ENCODE measurements at places on chromosomes 4 and X.

DNA sequence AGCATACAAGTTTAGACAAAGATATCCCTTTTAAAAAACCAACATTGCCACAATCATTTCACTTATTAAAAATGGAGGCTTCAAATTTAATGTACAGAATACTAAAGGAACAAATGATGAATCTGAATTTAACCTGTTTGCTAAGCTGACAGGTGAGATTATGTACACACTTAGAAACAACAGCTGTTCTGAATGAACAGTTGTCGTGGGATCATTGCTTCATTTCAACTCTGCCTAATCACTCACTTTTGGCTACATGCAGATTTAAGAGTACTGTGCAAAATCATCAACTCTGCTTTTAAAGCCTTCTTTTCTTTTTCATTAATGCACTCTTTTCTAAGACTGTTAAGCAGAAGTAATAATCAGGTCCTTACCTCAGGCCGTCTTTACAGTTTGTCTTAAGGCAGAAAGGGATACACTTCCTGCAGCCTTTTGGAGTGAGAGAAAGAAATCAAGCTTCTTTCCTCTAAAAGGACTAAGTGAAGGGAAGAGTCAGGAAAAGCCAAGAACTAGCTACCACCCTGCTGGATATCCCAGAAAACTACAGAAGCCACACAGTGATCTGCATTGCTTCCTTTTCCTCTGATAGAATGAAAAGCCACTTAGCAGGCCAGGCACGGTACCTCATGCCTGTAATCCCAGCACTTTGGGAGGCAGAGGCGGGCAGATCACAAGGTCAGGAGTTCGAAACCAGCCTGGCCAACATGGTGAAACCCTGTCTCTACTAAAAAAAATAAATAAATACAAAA is 54.7 kb upstream of the NPNT start:
- no peak for DNase-seq

DNA sequence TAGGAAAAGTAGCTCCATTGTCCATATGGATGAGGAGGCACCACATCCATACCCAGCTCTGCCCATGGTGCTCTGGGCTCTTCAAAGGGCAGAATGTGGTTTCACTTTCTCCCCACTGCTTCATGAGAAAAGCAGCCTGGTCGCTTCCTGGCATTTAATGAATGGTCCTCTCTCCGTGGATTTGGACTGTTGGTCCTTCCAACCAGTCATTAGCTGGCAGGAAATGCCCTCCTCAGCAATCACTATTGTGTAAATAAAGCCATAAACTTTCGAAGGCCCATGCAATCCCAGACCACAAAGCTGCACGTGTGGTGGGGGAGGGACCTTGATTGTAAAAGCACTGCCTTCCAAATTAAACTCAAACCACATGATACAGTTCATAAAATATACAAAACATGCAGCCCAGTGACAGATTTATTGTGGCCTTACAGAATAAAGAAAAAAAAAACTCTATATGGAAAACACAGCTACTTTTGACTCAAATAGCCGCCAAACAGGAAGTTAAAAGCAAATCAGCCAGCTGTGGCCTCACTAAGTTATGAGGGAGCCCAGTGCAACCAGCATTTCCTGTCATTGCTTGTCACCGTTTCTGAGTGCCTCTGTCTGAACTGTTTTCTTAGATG is 8.1 kb downstream of the MBNL3 start:
- DNase-seq: no peak

DNA sequence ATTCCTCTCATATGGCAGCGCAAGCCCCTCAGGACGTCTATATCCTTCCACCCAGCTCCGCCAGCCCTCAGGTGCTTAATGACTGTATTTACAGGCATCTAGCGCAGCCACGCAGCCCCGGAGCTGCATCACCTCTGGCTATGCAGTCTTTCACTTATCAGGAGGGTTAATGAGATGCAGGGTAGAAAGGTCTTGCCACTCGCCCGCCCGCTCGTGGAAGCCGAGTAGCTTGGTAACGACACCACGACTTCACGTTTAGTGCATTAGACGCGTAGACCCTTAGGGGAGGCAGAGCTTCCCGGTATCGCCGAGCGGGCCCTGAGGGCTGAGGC is 1.5 kb upstream of the SLC16A2 start:
- no peak for DNase-seq

- no peak for DNase-seq
Observed at GRCh38 chr4:61543976-61544375, 343.9 kb downstream of the ADGRL3 start.

GRCh38 chr4:143431526-143432257 is 81.8 kb upstream of the SMARCA5 start:
- DNase-seq: no peak

DNA sequence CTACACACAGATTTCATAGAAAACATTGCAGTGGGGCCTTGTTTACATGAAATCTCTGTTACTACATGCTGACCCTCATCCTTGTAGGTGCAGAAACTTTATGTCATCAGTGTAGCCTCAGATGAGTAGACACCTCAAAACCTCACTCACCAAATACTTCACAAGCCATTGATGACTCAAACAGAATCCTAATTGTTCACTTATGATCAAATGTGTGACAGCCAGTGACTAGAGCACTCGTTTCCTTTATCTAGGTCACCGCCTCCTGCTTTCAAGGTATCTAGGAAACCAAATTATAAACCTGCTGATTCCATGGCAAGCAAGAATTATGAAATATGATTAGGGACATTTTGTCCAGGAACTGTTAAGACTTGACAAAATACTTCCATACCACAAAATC is 255.8 kb upstream of the GPRIN3 start:
- no peak for DNase-seq

GRCh38 chr4:83335701-83336100 is 1.1 kb upstream of the HPSE start:
- no peak for DNase-seq

DNA sequence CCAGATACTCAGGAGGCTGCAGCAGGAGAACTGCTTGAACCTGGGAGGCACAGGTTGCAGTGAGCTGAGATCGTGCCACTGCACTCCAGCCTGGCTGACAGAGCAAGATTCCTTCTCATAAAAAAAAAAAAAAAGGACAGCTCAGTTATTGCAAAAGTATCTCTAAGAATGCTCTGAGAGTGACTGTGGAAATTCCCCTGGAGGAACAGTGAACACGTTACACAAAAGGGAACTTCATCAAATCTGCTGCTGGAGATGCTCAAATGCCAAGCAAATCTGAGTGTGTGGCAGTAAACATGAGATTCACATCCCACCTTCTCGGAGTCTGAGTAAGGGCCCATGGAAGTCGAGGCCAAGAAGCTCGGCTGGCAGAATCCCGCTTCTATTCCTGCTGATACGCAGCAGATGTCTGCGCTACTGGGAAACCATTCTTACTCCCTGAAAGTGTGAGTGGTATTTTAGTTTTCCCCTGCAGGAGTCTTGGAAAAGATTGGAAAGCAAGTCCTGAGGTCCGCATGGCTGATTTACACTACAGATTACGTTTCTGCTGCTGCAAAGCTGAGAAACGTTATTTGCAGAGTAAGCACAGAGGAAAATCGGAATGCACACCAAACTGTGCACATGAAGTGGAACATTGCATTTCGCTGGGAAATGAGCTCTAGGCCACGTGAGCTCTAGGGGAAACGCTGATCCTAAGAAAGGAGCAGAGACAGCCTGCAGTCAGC is 162.9 kb downstream of the NSUN7 start:
- no peak for DNase-seq

- no peak for DNase-seq
Observed at GRCh38 chr4:100369871-100370270, 148.0 kb downstream of the EMCN start.

DNA sequence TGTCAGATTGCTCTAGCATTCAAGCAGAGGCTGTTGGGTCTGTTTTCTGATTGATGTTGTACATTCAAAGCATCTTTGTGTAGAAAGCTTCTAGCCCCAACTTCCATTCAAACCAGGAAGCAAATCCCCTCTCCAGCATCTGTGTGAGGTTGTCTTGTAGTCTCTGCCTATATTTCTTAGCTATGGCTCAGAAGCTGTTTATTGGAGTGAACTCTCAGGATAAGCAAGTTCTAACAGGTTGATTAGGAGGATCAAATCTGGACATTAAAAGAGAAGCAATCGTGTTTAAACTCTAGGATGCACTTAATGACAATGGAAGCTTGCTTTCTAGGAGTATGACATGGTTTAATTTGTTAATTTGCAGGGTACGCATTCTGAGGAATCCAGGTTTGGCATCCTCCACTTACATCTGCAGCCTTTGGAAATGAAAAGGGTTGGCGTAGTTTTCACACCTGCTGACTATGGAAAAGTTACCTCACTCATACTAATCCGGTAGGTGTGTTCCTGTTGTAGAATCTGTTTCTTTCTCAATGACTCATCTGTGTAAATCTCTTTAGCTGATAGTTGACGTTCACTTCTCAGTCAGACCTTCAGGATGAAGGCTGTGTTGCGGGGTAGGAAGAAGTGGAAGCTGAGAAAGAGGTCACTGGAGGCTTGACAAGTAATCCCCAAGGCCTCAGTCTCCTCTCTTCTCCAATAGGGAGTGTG is 88.0 kb upstream of the TLR2 start:
- no peak for DNase-seq

GRCh38 chr4:183276106-183276505 is 44.0 kb downstream of the CLDN22 start:
- no peak for DNase-seq

DNA sequence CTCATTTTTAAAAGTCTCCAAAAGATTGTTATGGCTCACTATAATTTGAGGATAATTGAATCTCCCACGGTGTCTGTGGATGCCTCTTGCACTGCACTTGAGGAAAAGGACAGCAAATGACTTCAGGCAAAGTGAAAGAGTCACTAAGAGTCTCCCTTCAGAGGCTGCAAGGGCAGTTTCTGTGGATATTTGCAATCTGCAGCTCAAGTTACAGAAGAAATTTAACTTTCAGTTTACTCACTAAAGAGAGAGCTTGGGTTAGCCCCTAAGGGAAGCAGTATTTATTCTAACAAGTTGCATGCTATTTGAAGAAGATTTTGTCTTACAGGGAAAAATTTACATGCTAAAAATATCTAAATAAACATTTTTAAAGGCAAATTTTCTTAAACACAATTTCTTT is 912.0 kb upstream of the TENM3 start:
- no peak for DNase-seq

DNA sequence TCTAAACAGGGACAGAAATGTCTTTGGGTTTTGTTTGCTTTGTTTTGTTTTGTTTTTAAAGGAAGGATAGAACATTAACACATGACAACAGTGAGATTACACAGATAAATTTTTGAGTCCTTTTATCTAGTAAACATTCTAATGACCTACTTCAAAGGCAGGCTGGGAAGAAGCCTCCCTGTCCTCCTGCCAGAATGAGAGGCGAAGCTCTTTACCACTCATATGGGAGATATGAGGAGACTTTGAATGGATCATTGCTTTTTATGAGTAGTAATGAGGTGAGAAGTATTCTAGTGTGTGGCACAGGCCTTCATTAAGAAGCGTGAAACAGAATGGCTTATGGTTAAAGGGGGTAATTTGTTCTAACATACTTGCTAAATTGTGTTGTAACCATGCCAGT is 172.0 kb downstream of the FBXO8 start:
- DNase-seq: no peak

GRCh38 chr4:48639807-48640206 is 140.3 kb downstream of the FRYL start:
- DNase-seq: no peak

- no peak for DNase-seq
Observed at GRCh38 chr4:7781366-7781765, 158.3 kb downstream of the AFAP1 start.

GRCh38 chrX:153685751-153686696 is 1.7 kb upstream of the SLC6A8 start:
- DNase-seq: no peak

- no peak for DNase-seq
Observed at GRCh38 chrX:65601126-65601525, 66.3 kb upstream of the MSN start.

Data from activated CD8-positive, alpha-beta memory T cell treated with anti-CD3 and anti-CD28 coated beads for 1 hour (primary cell).